Suprapubic skin (tissue), 4 donors: ENCODE measurements at places on chromosomes 13 and 19. TPM values are rescaled to one million over a fixed set of nuclear protein-coding genes. Genes with fewer than 3 reads are reported as not detected.
A peak's percentile ranks its signal among the peaks of the same experiment; 100 is the strongest.

C1QTNF9B gene
- not detected for total RNA-seq

SIGLEC5 gene
- total RNA-seq, result not detected

ANKLE1 gene
- 2.5 TPM for total RNA-seq

FBN3 gene
- not detected for total RNA-seq

ATP8A2 gene
- total RNA-seq, result 0.19 TPM

CYP2A7 gene
- not detected for total RNA-seq

FFAR1 gene
- not detected for total RNA-seq

CYP4F11 gene
- 0.72 TPM for total RNA-seq

ZNF570 gene
- total RNA-seq, result 3.2 TPM

CGB5 gene
- total RNA-seq, result 2.5 TPM

ZNF99 gene
- total RNA-seq, result not detected

CEBPA gene
- total RNA-seq, result 360 TPM

STXBP2 gene
- 46.4 TPM for total RNA-seq

LYPD3 gene
- total RNA-seq, result 185 TPM

POSTN gene
- total RNA-seq, result 351 TPM

GRCh38 chr13:27834095-27834494 is 41.8 kb downstream of the GSX1 start:
- no peak for DNase-seq
- H3K27me3 ChIP-seq, result peaks cover 52% of the 10 kb centered on the region
- H3K36me3 ChIP-seq, result no peaks in the 10 kb centered on the region

DNA sequence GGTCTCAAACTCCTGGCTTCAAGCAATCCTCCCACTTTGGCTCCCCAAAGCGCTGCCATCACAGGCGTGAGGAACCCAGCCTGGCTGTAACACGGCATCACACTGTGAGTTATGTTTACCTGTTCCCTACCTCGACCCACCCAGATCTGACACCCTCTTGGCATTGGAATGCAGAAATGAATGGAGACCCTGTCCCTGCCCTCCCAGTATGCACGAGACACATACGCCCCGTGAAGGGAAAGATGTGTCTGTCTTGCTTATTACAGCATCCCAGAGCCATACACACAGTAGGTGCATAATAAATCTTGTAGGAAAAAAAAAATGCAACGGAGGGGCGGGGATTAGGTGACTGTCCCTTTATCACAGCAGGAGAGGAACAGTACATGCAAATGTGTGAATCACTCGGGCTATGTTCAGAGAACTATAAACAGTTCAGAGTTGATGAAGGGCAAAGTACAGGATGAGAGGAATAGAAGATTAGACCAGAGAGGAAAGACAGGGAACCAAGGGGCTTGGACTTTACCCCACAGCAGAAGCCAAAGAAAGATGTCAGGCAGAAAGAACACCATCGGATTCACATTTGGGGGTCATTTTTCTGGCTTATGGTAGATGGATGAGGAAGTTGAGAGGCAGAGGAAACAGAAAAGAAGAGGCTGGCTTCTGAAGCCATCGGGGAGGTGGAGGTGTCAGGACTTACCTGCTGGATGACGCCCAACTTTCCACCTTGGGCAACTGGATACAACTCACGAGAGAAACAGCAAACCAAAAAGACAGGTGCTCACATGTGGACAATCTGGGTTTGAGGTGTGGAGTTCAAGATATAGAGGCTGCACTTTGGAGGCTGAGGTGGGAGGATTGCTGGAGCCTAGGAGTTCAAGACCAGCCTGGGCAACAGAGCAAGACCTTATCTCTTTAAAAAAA is 94.3 kb downstream of the INSR start:
- no peak for DNase-seq
- H3K4me1 ChIP-seq, result peaks cover 31% of the 10 kb centered on the region
- no peaks in the 10 kb centered on the region for H3K36me3 ChIP-seq
- no peak overlapping the region for H3K27ac ChIP-seq
- H3K4me3 ChIP-seq, result no peak overlapping the region
- H3K27me3 ChIP-seq, result no peaks in the 10 kb centered on the region

DNA sequence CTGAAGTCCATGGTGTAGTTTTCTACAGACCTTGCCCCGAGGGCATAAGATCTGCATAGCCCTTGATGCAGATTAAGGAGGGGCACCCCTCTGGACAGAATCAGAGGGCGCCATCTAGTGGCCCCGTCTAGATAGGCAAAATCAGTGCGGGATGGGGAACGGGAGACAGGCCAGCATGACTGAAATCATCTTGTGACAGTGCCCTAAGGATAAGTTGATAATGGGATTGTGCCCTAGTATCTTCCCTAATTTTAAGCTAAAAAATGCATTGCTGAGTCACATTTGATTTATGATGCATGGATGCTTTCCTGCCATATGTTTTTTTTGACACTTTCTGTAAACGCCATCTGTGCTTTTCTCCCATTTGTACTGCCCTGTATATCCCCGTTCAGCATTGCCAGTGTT is 19.0 kb upstream of the GPI start:
- H3K4me3 ChIP-seq, result no peak overlapping the region
- H3K36me3 ChIP-seq, result peaks cover 73% of the 10 kb centered on the region
- no peaks in the 10 kb centered on the region for H3K27me3 ChIP-seq
- no peak overlapping the region for H3K27ac ChIP-seq
- no peak for DNase-seq
- no peaks in the 10 kb centered on the region for H3K4me1 ChIP-seq

DNA sequence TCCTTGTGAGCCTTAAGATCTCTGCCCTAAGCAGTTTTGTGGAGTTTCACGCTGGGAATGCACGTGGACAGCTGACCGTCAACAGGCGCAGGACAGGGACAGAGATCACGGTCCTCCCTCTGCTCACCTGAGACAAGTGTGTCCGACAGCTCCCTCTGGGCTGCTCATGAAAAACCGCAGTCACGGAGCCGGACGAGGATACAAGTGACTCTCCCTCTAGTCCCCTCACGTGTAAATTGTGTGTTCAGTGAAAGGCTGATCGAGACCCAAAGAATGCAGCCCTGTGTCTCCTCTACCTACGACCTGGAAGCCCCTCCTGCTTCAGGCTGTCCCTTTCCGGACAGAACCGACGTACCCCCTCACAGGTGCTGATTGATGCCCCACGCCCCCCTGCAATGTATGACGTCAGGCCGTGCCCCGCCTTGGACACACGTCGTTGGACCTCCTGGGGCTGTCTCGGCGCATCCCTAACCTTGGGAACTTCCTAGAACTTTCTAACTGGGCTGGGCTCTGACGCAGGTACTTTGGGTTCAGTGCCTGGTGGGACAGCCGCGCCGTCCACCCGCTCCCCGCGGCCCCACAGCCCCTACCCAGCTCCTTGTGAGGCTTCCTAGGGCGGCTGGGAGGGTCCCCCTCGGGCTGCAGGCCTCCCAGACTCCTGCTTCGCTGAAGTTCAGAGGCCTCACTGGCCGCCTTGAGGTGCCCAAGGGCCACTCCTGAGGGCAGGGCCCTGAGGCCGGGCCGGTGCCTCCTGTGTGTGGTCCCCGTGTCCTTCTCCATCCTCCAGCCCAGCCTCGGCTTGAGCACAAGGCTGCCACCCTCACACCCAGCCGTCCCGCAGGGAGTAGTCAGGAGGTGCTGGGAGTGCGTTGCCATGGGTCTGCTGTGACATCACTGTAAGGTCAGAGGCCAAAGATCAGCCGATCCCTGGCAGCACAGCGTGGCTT is at the start of gene C13orf46:
Gene C13orf46 (minus strand): TSS at position 859 of the 947 bp plus-strand sequence. CDS start 79 bp downstream, at position 780.
- H3K27me3 ChIP-seq, result no peaks in the 10 kb centered on the region
- peaks cover 39% of the 10 kb centered on the region for H3K4me1 ChIP-seq
- no peak for DNase-seq
- H3K4me3 ChIP-seq, result no peak within 1 kb of the TSS
- H3K27ac ChIP-seq, result peak within 1 kb of the TSS; percentile 15

DNA sequence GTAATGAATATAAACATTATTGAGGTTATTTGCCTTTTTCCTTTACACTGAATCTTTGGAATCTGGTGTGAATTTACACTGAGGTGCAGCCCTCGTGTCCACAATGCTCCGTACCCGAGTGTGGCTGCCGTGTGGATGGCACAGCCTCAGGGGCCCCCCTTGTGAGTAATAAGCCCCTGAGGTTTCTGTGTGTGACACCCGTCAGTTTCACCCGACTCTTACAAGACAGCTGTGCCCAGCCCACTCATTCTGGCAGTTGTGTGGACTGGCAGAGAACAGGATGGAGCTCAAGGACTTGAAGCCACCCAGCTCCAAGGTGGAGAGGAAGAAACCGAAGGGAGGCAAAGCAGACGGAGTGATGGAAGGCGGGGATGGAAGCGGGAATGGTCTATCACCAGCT is 7.8 kb downstream of the PROZ start:
- peaks cover 20% of the 10 kb centered on the region for H3K27me3 ChIP-seq
- no peak overlapping the region for H3K27ac ChIP-seq
- H3K36me3 ChIP-seq, result peaks cover 13% of the 10 kb centered on the region
- DNase-seq, result no peak
- no peak overlapping the region for H3K4me3 ChIP-seq

DNA sequence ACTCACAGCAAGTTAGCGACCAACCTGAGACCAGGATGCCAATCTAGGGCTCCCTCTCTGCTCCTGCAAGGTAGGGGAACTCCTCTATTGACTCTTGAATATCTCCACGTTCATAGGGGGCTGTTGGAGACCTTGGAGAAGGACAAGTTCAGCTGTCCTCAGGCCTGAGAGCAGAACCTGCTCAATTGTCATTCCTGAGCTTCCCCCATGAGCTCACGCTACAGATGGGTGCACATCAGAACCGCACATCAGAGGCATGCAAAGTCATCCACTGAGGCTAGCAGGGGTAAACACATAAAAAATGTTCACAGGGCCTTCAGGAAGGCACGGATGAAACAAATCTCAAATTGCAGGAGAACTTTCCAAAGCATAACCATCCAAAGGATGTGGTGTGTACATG is 168.8 kb upstream of the ZNF507 start:
- no peak for DNase-seq
- peaks cover 3% of the 10 kb centered on the region for H3K27me3 ChIP-seq
- H3K36me3 ChIP-seq, result no peaks in the 10 kb centered on the region
- no peak overlapping the region for H3K4me3 ChIP-seq

DNA sequence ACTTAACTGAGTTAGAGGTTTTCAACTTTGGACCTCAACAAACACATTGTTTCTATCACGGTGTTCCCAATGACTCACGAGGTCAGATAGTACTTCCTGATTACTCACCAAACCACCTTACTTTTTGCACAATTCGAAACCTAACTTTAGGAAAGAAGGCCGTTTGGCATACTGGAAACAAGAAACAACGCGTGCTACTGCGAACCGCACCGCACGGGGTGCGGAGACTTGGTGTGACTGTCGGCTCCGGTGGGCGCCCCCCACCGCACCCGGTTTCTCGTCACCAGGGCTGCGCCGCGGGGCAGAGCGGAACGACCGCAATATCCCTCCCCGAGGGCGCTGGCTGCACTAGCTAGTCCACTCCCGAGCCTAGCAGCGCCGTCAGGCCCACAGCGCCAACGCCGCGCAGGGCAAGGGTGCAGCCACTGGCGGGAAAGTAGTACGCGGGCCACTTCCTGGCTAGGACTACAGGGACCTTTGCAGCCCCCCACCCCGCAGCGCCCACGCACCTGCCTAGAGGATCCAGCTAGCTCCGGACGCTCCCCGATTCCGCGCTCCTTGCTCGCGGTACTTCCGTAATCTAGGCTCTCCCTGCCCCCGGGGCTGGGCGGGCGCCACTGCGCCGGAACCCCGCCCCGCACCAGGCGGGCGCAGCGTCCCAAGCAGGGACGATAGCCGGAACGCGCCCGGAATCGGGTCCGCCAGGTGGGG is at the start of gene PARP4:
Gene PARP4 (minus strand): TSS at position 582 of the 711 bp plus-strand sequence. CDS start 9,002 bp downstream, outside the sequence.
- peak; percentile 84 for DNase-seq
- H3K27ac ChIP-seq, result peak within 1 kb of the TSS; percentile 94
- no peaks in the 10 kb centered on the region for H3K27me3 ChIP-seq
- peaks cover 18% of the 10 kb centered on the region for H3K4me1 ChIP-seq
- H3K4me3 ChIP-seq, result peak within 1 kb of the TSS; percentile 78

GRCh38 chr19:14672188-14672872 is 2.3 kb downstream of the ADGRE3 start:
- no peaks in the 10 kb centered on the region for H3K4me1 ChIP-seq
- H3K4me3 ChIP-seq, result no peak overlapping the region
- no peaks in the 10 kb centered on the region for H3K36me3 ChIP-seq

- no peaks in the 10 kb centered on the region for H3K27me3 ChIP-seq
- no peak overlapping the region for H3K27ac ChIP-seq
- peaks cover 25% of the 10 kb centered on the region for H3K4me1 ChIP-seq
- H3K36me3 ChIP-seq, result peaks cover 42% of the 10 kb centered on the region
Observed at GRCh38 chr19:2099054-2099501, 2.4 kb downstream of the IZUMO4 start.

GRCh38 chr13:25796474-25796873 is 255.3 kb downstream of the SHISA2 start:
- H3K4me3 ChIP-seq, result no peak overlapping the region
- H3K27me3 ChIP-seq, result peaks cover 4% of the 10 kb centered on the region
- H3K27ac ChIP-seq, result no peak overlapping the region
- H3K4me1 ChIP-seq, result no peaks in the 10 kb centered on the region
- no peaks in the 10 kb centered on the region for H3K36me3 ChIP-seq

DNA sequence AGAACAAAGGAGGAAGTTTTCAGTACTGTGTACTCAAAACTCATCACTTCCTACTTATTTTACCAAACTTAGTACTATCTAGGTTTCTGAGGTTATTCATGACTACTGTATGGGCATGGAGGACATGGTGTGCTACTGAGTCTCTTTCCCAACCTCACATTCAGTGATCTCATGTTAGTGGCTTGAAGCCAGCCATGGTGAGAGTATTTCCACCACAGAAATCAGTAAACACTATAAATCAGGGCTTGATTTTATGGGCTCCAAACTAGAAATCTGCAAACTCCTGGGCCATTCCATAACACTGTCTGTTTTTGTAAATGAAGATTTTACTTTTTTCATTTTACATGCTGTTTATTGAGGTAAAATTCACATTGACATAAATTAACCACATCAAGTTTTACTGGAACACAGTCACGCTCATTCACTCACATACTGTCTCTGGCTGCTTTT is 19.7 kb downstream of the MED26 start:
- H3K4me1 ChIP-seq, result peaks cover 47% of the 10 kb centered on the region
- H3K36me3 ChIP-seq, result peaks cover 2% of the 10 kb centered on the region
- peak overlapping the region; percentile 79 for H3K27ac ChIP-seq
- H3K27me3 ChIP-seq, result no peaks in the 10 kb centered on the region
- no peak overlapping the region for H3K4me3 ChIP-seq
- no peak for DNase-seq

- no peaks in the 10 kb centered on the region for H3K27me3 ChIP-seq
- DNase-seq, result no peak
- H3K4me3 ChIP-seq, result no peak overlapping the region
- H3K36me3 ChIP-seq, result no peaks in the 10 kb centered on the region
Observed at GRCh38 chr13:64640002-64640401, 2590.1 kb downstream of the PCDH9 start.

DNA sequence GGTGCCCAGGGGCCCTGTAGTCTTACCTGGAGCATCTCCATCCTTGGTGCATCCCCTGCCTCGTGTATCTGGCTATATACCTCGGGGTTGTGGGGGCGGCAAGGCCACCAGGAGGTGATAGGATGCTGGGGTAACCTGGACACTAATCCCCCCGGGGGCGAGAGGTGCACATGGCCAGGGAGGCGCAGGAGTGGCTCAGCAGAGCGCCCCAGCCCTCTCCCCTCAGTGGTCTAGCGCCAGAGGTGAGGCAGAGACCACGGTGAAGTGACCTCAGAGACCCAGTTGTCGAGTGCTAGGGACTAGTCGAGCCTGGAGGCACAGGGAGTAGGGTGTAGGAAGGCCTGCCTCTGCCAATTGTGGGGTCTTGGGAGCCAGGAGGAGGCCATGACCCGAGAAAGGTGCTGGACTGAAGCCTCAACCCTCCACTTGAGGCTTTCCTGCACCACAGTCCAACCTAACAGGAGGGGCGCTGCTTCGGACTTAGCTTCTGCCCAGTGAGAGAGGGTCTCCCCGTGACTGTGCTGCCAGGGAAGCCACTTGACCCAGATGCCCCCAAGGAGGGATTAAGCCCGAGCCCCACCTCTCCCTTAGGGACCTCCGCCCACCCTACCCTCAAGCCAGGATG is at the start of gene LHB:
Gene LHB (minus strand): TSS at position 51 of the 625 bp plus-strand sequence. CDS start 10 bp downstream, at position 41.
- H3K27ac ChIP-seq, result no peak within 1 kb of the TSS
- peaks cover 27% of the 10 kb centered on the region for H3K36me3 ChIP-seq
- H3K4me1 ChIP-seq, result peaks cover 27% of the 10 kb centered on the region

- no peak for DNase-seq
Observed at GRCh38 chr19:33712268-33712667, 84.4 kb upstream of the KCTD15 start.
